GM04504 (cell line): ENCODE measurements at places on chromosomes 2 and 18.

DNA sequence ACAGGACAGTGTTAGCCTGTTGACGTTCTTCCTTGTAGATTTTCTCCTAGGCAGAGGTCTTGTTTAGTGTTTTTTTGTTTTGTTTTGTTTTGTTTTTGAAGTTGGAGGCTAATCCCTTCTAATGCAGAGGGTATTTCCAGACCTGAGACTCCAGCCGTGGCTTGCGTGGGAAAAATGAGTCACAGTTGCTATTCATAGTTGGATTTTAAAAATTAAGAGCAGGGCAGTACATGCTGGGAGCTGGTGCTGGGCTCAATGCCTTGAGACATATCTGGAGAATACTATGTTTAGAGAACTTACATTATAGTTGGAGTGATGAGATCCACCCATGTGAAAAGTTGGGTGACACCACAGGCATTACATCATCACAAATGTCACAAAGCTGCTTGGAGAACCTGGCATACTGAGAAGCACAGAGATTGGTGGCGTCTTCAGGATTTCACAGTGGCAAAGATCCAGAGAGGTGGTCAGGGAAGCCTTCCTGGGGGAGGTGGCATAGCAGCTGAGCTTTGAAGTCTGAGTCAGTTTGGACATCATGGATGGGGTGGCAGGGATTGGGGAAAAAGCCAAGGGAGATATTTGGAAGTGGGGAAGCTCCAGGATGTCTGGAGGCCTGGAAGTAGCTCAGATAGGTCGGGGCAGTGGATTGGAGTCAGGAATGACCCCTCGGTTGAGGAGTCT lies 249.4 kb downstream of the LOXHD1 start:
- no peak for DNase-seq

- DNase-seq = no peak
Observed at GRCh38 chr2:196149948-196150347, 21.4 kb downstream of the STK17B start.

DNA sequence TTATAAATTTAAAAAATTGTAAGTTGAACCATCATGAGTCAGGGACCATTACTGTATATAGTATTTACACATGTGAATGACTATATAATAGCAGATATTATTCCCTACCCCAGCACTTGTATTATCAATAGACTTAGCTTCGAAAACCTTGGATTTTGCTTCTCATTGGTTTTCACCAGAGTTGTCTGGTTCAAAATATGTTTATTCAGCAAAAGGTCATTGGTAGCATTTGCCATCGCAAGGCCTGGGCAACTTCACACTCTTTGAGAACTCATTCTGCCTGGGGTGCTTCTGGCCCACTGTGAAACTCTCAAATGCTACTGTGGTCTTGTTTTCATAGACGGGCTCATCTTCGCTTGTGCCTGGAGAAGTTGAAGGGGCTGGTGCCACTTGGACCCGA lies 20.1 kb downstream of the MXD1 start:
- no peak for DNase-seq

DNA sequence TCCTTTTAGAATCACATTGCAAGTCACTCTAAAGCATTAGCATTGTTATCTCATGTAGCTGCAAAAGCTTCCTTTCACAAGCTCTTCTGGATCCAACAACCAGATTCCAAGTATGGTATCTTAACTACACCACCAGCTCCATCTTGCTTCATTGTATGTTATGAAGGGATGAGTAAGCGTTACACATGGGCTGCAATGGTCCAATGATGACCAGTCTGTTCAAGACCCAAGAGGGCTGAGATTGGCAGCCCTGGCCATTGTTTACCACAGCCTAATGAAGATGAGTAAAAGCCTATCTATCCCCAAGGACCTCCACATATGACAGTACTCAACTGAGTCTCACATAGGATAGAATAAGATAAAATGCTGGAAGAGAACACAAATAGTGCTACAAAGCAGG lies 6.3 kb downstream of the CFLAR start:
- DNase-seq = no peak

DNA sequence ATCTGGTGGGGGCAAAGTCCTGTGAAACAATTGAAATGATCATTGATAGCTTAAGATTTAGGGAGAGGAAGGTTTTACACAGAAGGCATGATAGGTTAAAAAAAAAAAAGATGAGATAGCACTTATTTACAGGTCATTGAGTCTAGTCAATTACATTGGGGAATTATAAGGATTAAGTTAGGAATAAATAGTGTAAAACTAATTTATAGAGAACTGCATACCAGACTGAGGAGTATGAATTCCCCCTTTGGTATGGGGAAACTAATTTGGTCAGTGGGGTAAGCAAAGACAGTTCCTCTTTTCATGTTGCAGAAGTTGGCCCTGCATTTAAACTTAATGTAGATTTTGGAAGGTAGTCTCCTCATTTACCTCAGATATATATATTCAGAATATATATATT lies 10.8 kb downstream of the GLS start:
- no peak for DNase-seq

- no peak for DNase-seq
Observed at GRCh38 chr18:55879331-55879730, 291.3 kb upstream of the TCF4 start.

DNA sequence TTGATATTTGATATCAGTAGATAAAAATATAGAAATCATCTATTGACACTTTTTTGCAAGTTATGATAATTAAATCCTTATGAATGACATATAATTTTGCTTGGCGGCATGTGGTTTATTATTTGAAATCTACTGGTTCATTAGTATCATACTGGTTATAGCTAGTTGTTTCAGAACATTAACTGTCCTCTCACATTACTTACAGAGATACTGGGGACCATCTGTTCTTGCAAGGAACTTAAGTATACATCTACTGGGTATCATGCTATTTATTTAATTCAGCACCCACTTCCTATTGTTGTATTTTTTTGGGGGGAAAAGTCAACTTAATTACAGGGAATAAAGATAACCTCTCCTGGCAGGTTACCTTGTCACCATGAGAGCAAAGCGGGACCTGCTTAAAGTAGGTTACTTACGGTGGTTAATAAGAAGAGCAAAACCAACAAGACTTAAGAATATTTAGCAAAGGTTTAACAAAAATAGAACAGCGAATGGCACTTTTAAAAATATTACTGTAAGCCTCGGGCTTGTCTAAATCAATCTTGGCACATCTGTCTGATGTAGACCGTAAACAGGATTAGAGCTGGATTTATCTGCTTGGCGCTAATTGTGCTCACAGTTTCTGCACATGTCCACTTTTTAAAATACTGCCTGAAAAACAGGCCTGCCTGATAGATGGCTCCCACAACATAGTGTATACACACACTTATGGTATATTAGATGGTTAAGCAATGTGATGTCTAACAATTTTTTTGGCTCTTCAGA lies 41.8 kb downstream of the CERKL start:
- DNase-seq = no peak

DNA sequence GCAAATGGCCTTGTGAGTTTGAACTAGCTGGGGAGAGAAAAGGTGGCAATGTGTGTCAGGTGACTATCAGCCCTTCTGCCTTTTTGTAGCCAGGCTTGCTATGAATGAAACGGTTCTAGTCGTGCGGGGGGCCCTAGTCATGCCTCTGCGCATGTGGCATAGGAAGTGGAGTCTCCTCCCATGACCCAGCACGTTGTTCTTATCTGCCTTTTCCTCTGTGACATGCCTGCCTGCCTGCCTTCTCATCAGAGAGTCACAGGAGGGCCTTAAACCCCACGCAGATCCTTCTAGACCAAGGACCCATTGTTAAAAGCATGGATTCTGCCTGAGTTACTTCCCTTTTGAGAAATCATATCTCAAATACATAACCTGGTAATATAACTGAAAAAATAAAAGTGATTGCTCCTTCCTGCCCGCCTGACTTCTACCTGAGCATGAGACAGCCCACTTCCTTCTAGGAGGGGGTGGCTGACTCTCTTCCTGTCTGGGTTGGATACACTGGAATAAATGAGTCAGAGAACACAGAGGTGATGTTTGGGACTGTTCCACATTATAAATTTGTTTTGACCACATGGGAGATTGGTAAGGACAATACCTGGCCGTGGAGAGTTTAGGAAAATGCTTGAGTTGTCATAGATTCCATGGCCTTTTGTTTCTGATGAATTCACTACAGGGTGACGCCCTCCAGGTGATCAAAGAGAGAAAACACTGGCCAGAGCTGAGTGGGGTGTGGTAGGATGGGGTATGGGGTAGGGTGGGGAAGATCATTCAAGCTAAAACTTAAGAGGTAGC lies 49.8 kb downstream of the FBLN7 start:
- DNase-seq = no peak

- no peak for DNase-seq
Observed at GRCh38 chr2:74367789-74368188, 12.3 kb downstream of the DCTN1 start.

- DNase-seq = no peak
Observed at GRCh38 chr2:116223912-116224311, 1590.6 kb upstream of the DDX18 start.

DNA sequence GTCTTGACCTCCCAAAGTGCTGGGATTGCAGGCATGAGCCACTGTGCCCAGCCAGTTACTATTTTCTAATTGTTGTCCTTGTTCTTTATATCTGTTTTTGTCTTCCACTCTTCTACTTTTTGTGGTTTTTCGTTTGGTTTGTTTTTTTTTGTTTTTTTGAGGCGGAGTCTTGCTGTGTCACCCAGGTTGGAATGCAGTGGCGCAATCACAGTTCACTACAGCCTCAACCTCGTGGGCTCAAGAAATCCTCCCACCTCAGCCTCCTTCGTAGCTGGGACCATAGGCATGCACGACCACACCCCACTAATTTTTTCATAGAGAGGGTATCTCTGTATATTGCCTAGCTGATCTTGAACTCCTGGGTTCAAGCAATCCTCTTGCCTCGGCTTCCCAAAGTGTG lies 100.7 kb downstream of the EHBP1 start:
- no peak for DNase-seq

DNA sequence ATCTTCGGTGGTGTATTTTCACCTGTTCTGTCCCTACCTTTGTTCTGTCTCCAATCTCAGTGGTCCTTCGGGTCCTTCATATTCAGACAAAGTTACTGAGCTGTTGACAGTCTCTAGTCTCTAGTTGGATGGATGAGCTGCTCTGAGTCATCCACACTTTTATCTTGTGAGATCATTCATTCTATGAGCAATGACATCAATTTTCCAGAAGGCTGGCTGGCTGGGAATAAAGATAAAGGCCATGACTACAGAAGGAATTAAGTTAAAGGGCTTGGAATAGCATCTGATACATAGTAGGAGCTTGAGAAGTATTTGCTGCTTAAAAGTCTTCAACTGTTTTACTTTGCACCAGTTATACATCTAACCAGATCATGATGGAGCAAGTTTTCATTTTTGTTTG lies 43.1 kb upstream of the SLC39A10 start:
- peak; percentile 69 for DNase-seq

DNA sequence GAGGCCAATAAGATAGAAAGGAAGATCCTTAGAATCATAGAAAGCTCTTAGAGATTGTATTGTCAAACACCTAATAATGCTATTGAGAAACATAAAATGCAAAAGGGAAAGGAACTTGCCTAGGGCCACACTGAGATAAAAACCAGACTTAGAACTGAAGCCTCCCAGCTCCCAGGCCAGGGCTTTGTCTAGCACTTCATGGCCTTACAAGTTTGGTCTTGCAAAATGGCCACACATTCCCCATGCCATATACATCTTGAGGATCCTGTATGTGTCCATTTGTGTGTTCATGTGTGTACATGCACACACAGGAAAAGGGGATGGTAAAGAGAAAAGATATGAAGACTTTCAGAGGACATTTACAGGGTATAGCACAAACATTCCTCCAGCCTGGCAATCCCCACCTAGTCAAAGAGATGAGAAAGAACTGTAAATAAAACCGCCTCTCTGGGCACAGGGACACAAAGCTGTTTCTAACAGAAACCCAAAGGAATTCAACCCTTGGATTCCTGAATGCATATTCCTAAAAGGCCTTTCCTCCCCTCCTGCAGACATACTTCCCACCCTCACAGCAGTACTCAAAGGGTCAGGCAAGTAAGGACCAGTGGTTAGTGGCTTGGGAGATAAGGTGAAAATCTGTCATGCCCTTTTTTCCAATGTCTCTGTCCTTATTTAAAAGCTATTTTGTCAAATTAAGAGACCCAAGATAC lies 99.7 kb upstream of the KLHL29 start:
- DNase-seq = no peak

DNA sequence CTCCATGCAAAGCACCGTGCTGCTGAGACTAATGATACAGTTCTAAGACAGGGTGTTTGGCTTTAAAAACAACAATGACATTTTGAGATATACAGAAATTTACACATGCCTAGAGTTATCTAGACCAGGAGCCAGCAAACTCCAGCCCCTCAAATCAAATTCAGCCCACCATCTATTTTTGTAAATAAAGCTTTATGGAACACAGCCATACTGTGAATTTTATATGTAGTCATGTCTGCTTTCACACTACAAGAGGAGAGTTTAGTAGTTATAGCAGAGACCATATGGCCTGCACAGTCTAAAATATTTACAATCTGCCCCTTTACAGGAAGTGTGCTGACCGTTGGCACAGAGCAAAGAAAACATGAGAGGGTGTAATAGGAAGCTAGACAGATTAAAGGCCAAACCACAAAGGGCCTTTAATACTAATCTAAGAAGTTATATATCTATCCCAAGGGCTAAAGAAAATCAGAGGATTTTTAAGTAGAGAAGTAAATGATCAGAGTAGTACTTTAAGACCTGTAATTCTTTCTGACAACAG lies 39.4 kb downstream of the NBAS start:
- DNase-seq = no peak

- no peak for DNase-seq
Observed at GRCh38 chr2:147109291-147109690, 735.5 kb upstream of the ACVR2A start.

GRCh38 chr2:102667072-102667471 lies 47.7 kb downstream of the SLC9A2 start:
- DNase-seq = no peak

DNA sequence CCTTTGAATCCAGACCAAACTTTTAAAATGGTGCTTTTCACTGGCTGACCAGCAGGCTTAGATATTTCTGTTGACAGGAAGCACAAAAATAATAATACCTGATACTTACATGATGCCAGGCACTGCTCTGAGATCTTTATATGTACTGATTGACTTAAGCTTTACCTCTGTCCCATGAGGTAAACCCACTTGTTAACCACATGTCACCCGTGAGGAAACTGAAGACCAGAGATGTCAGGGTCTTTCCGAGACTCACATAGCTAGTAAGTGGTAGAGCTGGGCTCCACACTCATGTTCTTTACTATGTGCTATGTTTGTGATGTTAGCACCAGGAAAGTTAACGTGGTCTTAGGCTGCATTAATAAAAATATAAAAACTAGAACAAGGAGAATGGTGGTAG lies 297.7 kb downstream of the PLCL1 start:
- no peak for DNase-seq
